ENCODE measurements at places on chromosomes 2 and 18.

DNA sequence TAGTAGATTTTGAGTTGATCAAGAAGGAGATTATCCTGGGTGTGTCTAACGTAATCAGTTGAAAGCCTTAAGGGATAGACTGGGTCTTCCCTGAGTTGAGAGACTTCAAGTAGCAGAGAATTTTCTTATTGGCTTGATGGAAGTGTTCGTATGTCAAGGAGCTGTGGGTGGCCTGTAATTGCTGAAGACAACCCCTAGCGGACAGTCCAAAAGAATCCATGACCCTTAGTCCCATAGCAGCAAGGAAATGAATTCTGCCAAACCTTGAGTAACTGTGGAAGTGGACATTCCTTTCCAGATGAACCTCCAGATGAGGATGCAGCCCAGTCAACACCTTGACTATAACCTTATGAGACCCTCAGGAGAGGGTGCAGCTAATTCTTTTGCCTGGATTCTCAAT lies 786.3 kb downstream of the SOCS6 start:
- DNase-seq: no peak

DNA sequence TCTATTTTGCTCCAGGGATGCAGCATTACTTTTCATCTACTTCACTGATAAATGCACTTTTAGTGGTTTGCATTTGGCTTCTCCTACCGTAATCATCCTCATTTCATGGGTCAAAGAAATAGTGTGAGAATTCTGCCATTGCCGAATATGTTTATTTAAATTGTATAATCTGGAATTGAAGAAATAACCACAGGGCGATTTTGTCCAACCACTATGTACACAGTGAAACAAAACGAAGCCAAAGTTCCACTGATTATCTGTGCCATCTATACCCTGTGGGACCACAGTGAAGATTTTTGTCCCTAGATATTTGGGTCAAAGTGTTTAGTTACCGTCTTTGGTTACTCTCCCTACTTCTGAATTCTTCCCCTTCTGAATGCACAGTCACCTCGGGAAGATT lies 888.6 kb upstream of the NRXN1 start:
- no peak for DNase-seq

DNA sequence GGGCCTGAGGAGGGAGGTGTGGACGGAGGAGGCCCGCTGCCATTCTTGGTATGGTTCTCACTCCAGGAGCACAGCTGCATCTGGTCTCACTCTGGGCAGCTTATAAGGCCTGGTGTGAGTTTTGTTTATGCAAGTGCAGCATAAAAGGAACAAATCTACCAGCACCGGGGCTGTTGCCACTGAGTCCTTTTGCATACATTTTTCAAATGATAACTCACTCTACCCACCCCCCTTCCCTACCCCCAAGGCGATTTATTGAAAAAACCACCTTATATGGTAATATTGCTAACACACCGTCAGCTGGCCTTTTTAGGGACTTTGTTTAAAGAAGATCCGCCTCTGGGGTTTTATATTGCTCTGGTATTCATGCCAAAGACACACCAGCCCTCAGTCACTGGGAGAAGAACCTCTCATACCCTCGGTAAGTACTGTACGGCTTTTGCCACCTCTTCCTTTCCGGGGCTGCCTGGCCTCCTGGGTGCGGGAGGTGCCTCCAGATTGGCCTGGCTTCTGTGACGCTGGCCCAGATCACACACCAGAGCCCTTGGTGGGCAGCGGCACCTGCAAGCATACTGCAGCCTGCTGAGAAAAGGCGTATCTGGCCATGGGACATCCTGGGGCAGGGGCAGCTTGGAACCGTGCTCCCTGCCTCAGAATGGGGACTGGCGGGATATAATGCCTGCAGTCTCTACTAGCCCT lies at the start of gene ACTG2:
Gene ACTG2 (plus strand): TSS at position 378 of the 699 bp plus-strand sequence. CDS start 8,304 bp downstream, outside the sequence.
- DNase-seq: no peak

- DNase-seq: no peak
Observed at GRCh38 chr18:56233595-56233994, 404.8 kb downstream of the TXNL1 start.

- DNase-seq: no peak
Observed at GRCh38 chr18:27778441-27778840, 398.5 kb downstream of the CDH2 start.

DNA sequence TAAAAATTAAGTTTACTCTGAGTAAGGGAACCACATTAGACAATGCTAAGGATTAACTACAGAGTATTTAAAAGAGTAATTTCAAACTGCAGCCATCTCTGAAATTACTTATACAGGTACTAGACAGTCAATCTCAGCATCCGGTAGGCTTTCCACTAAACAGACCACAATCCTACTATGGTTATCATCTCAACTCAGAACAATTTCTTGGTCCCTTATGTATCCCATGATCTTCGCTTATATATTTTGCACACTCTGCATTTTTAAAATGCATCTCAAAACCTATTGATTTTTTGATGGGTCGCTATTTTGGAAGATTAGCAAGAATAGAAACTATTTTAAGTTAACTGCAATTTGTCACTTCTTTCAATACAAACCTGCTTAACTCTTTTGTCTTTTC lies 1.4 kb downstream of the PPP4R1 start:
- DNase-seq: peak; percentile 0

DNA sequence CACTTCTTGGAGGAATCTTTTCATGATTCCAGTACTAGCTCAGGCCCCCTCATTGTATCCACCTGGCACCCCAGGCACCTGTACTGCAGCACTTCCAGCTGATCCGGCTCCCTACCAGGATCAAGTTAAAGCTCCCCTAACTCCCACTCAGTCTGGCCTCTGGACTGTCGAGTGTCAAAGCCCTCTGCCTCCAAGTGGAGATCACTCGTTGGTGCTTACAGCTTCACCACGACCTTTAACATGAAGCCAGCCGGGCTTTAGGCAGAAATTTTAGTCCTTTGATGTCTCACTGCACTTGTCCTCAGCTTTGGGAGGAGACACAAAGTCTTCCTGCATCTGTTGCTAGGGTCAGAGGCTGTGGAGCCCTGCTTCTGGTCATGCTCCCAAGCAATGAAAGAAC lies 197.7 kb downstream of the ALPK2 start:
- DNase-seq: no peak

DNA sequence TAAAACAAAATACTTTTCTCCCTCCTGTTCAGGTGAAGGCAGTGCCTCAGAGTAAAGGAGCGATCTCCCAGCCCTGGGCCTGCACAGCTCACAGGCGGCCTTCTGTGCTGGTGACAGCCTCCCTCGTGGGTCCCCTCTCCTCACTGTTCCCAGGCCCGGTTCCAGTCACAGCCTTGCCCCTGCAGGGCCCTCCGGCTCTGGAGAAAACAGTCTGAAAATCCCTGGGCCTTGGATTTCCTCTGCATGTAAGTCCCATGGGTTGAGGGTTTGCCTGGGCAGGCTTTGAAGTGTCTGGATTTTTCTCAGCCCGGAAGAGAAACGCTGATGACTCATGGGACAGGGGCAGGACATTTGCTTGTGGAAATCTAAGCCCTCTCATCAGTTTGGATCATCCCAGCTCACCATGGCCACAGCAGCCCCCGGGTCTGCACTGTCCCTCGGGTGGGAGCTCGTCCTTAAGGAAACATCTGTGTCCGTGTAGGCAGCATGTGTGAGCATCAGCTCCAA lies 186.1 kb upstream of the RAB12 start:
- no peak for DNase-seq

Data from NCI-H526 treated with DMSO at 0.1 percent for 48 hours (cell line).